ENCODE measurements at places on chromosomes 12 and 14.

DNA sequence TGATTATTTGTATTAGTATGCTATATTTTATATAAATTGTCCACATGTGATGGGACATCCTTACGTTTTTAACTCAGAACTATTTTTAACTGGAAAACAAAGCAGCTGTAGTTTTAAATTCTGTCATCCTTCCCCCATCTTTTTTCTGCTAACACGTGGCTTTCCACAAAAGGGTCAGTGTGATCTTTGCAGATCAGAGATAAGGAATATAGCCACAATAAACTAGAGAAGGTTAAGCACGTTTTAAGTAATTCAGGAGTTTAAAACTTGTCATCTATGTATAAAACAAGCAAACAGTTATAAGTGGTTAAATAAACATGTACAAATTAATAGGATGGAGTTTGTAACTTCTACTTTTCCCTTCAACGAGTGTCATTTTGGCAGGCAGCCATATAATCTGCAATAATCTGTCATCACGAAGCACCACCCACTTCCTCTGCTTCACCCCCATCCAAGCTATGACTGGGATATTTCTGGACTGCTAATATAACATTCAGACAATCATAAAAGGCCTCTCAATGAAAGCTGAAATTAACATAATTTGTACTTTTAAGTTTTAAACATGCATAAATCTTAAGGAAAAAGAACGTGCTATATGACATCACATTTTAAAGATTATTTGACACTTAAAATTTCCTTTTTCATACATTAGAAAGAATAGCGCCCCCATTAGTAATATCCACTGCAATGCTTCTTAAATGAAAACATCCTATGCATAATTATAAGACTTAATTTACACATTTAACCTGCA, 15.3 kb downstream of the TAOK3 start:
- peak; percentile 34 for DNase-seq

- DNase-seq: no peak
Measured at GRCh38 chr12:131713349-131713748, 2.5 kb downstream of the SFSWAP start.

DNA sequence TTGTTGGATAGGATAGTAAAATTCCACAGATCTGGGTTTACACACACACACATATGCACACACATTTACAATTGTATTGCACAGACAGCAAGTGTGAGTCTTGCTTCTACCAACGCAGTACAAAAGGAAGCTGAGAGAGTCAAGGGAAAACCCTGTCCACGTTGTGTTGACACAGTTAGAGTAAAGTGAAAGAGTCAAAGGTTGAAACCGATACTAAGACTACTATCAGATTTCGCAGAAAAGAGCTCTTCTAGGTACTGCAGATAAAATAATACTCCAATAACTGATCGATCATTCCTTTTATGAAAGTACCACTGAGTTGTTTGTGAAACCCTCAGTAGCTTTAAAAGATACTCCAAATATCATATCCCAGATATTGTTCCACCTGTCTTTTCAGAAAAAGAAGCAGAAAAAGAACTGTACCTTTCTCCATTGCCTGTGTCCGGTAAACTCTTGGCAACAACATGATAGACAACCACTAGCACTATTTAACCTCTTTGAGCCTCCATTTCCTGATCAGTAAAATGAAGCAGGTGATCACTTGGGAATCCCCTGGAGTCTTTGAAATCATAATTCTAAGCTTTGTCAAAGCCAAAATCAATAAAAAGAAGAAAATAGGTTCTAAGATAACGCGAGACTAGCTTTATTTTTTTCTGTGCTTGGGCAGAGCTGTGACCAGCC, 224.6 kb upstream of the FOXN3 start:
- no peak for DNase-seq

- no peak for DNase-seq
Measured at GRCh38 chr12:12538535-12538934, 24.1 kb downstream of the DUSP16 start.

Measured in femur (tissue), 1 donor.